ENCODE measurements at places on chromosomes 11 and 22. TPM values are rescaled to one million over a fixed set of nuclear protein-coding genes. Genes with fewer than 3 reads are reported as not detected.

DNA sequence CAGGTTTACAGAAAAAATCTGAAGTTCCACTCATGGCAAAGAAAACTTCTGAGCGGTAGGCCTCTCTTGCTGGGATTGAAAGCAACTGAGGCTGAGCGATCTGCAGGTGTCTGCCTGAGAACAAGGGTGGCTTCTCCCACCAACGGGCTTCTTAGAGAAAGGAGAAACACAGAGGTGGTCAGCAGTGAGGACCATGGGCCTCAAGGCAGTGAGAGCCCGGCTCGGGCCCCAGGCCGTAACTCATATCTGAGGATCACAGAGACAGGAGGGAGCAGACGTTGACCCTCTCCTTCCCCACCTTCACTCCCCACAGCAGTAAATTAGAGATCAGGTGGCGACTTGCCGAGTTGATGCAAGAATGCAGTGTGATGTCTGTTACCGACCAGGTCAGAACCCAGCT lies 50.9 kb upstream of the RTL6 start:
- H3K36me3 ChIP-seq: no peaks in the 10 kb centered on the region
- peaks cover 10% of the 10 kb centered on the region for H3K4me1 ChIP-seq
- no peak overlapping the region for H3K27ac ChIP-seq
- peak; percentile 55 for DNase-seq
- peaks cover 19% of the 10 kb centered on the region for H3K27me3 ChIP-seq
- H3K4me3 ChIP-seq: no peak overlapping the region

- H3K4me1 ChIP-seq: peaks cover 44% of the 10 kb centered on the region
- no peak for DNase-seq
- H3K36me3 ChIP-seq: peaks cover 27% of the 10 kb centered on the region
- no peak overlapping the region for H3K4me3 ChIP-seq
- H3K27me3 ChIP-seq: no peaks in the 10 kb centered on the region
These were observed 18.2 kb upstream of the C11orf96 start for GRCh38 chr11:43924112-43924855.

- H3K4me1 ChIP-seq: no peaks in the 10 kb centered on the region
- H3K36me3 ChIP-seq: no peaks in the 10 kb centered on the region
- H3K27me3 ChIP-seq: no peaks in the 10 kb centered on the region
- H3K4me3 ChIP-seq: no peak overlapping the region
- DNase-seq: no peak
These were observed 193.6 kb downstream of the CWF19L2 start for GRCh38 chr11:107263844-107264563.

- no peak overlapping the region for H3K27ac ChIP-seq
- H3K4me1 ChIP-seq: no peaks in the 10 kb centered on the region
- no peaks in the 10 kb centered on the region for H3K27me3 ChIP-seq
- no peak overlapping the region for H3K4me3 ChIP-seq
- H3K36me3 ChIP-seq: no peaks in the 10 kb centered on the region
These were observed 1266.5 kb downstream of the JRKL start for GRCh38 chr11:97656356-97656755.

- no peak overlapping the region for H3K27ac ChIP-seq
- no peak for DNase-seq
- H3K4me3 ChIP-seq: no peak overlapping the region
- no peaks in the 10 kb centered on the region for H3K36me3 ChIP-seq
- no peaks in the 10 kb centered on the region for H3K4me1 ChIP-seq
- H3K27me3 ChIP-seq: no peaks in the 10 kb centered on the region
These were observed 64.0 kb downstream of the SCN3B start for GRCh38 chr11:123590296-123590912.

DNA sequence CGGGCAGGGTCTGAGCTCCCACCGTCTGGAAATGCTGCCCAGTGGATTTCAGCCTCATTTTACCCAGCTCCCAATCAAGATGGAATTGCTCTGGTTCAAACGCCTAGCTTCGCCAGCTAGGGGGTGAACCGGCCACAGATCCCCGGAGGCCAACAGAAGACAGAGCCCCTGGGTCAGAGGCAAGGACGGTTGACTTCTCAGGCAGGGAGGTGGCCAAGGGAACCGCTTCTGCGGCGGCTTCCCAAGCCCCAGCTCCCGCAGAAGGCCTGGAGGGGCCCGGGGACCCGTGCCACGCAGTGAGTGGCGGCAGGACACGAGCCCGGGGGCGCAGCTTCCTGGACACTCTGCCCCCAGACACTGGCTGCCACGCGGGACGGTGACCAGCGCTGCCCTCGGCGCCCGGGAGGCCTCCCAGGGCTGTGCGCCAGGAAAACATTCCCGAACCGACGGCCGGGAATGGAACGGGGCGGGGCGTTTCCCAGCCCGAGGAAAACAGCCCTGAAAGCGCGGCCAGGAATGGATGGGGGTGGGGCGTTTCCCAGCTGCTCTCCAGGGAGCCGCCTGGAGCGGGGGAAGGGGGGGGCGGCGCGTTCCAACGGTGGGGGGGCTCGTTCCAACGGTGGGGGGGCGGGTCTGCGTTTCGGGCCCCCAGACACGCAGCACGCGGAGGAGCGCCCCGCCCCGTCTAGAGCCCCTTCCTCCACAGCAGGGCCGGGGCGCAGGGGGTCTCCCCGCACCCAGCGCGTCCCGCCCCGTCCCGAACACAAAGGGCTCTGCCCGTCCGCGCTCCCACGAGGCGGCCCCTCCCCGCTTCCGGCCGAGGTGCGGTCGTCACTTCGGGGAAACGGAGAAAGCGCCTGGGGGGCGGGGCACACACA lies 13.5 kb upstream of the B4GALNT4 start:
- peak overlapping the region; percentile 48 for H3K4me3 ChIP-seq
- H3K36me3 ChIP-seq: no peaks in the 10 kb centered on the region
- peaks cover 18% of the 10 kb centered on the region for H3K27me3 ChIP-seq
- peak overlapping the region; percentile 96 for H3K27ac ChIP-seq
- H3K4me1 ChIP-seq: peaks cover 38% of the 10 kb centered on the region
- peak; percentile 96 for DNase-seq

The TESMIN gene
- 3.5 TPM for total RNA-seq

DNA sequence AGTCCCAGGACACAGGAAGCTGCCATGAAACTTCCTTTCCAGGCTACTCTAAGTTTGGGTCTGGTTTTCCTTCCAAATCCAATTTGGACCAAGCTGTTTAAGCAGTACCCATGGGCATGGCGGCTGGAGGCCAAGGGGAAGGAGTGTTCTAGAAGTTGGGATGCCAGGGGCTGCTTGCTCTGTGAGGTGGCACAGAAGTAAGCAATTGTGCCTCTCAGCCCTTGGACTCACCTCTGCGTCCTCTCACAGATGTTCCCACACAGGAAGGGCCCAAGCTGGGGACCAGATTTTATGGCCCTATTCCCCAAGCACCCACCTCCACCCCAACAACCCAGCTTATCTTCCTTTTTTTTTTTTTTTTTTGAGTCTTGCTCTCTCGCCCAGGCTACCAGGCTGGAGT lies 3.5 kb upstream of the DGAT2 start:
- H3K4me1 ChIP-seq: peaks cover 18% of the 10 kb centered on the region
- H3K27me3 ChIP-seq: peaks cover 7% of the 10 kb centered on the region
- no peaks in the 10 kb centered on the region for H3K36me3 ChIP-seq
- no peak overlapping the region for H3K4me3 ChIP-seq
- DNase-seq: no peak

DNA sequence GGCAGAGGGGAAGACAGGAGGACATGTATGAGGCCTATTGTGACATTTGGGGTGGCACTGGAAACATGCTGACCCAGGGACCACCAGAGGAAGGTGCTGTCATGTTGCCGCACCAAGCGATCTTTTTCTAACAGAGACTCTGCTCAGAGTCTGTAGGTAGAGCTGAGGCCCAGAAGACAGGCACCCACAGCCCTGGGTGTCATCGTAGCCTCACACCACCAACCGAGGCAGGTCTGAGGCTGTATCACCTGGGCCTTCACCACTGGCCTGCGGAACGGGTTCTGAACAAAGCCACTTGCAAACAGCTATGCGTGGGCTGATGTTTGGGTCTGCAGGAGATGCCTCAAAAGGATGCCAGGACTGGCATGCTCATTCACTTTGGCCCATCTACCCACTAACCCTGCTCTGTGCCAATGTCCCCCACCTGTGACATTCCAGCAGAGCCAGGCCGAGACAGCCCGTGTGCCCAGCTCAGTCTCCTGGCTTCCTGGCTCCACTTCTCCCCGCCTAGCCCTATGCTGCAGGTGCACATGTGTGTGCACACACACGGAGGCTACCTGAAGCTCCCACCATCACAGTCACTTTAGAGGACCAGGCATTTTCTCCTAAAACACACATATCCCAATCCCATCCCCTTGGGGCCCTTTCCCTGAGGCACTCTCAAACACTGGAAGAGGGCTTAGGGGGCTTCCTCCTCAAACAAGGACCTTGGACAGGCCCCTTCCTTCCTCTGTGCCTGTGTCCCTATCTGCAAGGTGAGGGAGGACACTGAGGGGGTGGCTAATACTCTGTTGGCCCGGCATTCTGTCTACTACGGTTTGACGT lies 3.6 kb downstream of the TRIM29 start:
- peak overlapping the region; percentile 89 for H3K27ac ChIP-seq
- no peaks in the 10 kb centered on the region for H3K36me3 ChIP-seq
- H3K4me1 ChIP-seq: peaks cover 44% of the 10 kb centered on the region
- peak; percentile 54 for DNase-seq

The PHOX2A gene
- total RNA-seq: not detected

DNA sequence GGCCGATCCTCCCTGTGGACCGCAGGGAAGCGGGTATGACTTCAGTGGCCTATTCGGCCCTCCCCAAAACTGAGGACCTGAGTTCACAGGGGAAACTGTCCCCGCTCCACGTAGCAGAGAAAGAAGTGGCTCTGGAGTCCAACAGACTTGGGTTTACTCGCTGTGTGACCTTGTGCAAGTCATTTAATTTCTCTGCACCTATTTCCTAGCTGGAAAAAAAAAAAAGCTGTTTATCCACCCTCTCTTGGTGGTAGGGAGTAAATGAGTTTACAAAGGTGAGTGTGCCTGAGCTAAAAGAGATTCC lies 2.2 kb downstream of the SPON1 start:
- peaks cover 60% of the 10 kb centered on the region for H3K27me3 ChIP-seq
- no peak for DNase-seq
- peaks cover 28% of the 10 kb centered on the region for H3K4me1 ChIP-seq
- H3K4me3 ChIP-seq: peak overlapping the region; percentile 49
- no peak overlapping the region for H3K27ac ChIP-seq

- no peak for DNase-seq
- H3K36me3 ChIP-seq: no peaks in the 10 kb centered on the region
- peaks cover 57% of the 10 kb centered on the region for H3K4me1 ChIP-seq
- H3K4me3 ChIP-seq: peak overlapping the region; percentile 40
These were observed 5.4 kb downstream of the WNT7B start for GRCh38 chr22:45971408-45972028.

The C11orf87 gene
- not detected for total RNA-seq
